ENCODE measurements at places on chromosomes 11 and 22. TPM values are rescaled to one million over a fixed set of nuclear protein-coding genes. Genes with fewer than 3 reads are reported as not detected.

Gene OR10S1
- total RNA-seq = not detected

Gene HORMAD2
- 9.0 TPM for total RNA-seq

Gene KCNK4
- total RNA-seq = 0.14 TPM

Gene CSRP3
- total RNA-seq = not detected

Gene IL18BP
- total RNA-seq = 5.6 TPM

Gene NAV2
- total RNA-seq = 2.5 TPM

Gene PHETA2
- total RNA-seq = 0.25 TPM

Gene POU2AF1
- total RNA-seq = 7.0 TPM

Gene BSX
- not detected for total RNA-seq

Gene TRIM48
- 0.43 TPM for total RNA-seq

Gene TCN1
- total RNA-seq = not detected

Gene PARVA
- total RNA-seq = 6.6 TPM

Gene DENND6B
- total RNA-seq = 0.37 TPM

Gene BAIAP2L2
- total RNA-seq = 0.55 TPM

Gene PACS1
- total RNA-seq = 23.2 TPM

Gene OR9Q2
- total RNA-seq = not detected

Gene CLMP
- 0.37 TPM for total RNA-seq

Gene ASRGL1
- 26.6 TPM for total RNA-seq

Gene ELFN2
- not detected for total RNA-seq

Gene DSCAML1
- not detected for total RNA-seq

Gene KCNE3
- not detected for total RNA-seq

Gene ADM2
- total RNA-seq = not detected

Gene CSF2RB
- not detected for total RNA-seq

Gene OR51G2
- total RNA-seq = not detected

Gene F2
- total RNA-seq = not detected

Gene BDNF
- 29.8 TPM for total RNA-seq

Gene C11orf42
- not detected for total RNA-seq

Gene RASL10A
- total RNA-seq = 3.0 TPM

Gene ARHGAP8
- 15.7 TPM for total RNA-seq

Gene SLC22A12
- not detected for total RNA-seq

Gene RCOR2
- 54.9 TPM for total RNA-seq

Gene CECR2
- total RNA-seq = 2.0 TPM

Gene LRRC56
- total RNA-seq = 0.03 TPM

Gene RBFOX2
- total RNA-seq = 62.2 TPM

Gene MYO7A
- 0.64 TPM for total RNA-seq

Measured in G401 (cell line).